ENCODE measurements at places on chromosomes 16 and 17.

GRCh38 chr17:58985367-58985766, 121.3 kb downstream of the TRIM37 start:
- no peak for DNase-seq

GRCh38 chr17:81537856-81538555, 9.8 kb downstream of the FSCN2 start:
- no peak for DNase-seq

DNA sequence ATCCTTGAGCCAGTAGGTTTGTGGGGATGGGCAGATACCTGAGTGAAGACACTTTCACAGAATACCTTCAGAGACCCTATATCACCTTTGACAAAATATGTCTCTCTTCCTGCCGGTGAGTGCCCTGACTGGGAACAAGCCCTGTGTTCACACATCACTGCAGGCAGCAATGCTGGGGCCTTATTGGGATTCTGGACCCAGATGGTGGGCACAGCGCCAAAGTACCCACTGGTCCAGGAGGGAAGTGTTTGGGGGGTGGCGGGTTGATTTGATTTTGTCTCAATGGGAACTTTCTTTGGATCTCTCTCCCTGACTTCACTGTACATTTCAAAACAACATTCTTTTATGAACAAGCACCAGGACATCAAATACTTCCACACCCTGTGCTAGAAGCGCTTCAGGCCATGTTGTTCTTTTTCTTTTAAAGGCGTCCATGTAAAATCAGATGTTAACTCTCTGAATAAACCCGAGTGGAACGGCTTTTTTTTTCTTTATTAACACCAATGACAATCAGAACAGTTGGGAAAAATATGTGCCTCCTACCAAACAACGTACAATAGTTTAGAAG, 62.4 kb upstream of the AKTIP start:
- DNase-seq, result no peak

DNA sequence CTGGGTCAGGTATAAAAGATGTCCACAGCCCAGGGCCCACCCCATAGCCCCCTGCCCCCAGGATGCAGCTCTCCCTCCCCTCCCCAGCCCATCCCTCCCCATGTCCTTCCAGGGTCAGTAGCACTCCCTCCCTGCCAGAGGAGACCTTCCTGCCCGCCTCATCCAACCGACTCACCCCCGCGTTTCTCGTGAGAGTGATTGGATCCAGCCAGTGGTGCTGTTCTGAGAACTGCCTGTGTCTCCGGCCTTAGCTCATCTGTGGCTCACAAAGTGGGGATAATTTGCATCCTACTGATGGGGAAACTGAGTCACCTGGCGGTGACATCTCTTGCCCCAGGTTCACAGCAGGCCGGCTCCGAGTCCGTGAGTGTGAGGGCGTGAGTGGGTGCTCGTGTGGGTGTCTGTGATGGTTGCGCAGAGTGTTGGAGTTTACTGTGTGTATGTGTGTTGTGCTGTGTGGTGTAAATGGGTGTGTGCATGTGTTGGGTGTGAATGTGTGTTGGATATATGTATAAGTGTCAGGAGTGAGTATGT, 90.7 kb upstream of the GSE1 start:
- no peak for DNase-seq

GRCh38 chr17:38748149-38748891, at the start of gene PCGF2:
Gene PCGF2 (minus strand): TSS chr17:38748336. CDS start chr17:38740402, 7,934 bp downstream.
- DNase-seq, result no peak

DNA sequence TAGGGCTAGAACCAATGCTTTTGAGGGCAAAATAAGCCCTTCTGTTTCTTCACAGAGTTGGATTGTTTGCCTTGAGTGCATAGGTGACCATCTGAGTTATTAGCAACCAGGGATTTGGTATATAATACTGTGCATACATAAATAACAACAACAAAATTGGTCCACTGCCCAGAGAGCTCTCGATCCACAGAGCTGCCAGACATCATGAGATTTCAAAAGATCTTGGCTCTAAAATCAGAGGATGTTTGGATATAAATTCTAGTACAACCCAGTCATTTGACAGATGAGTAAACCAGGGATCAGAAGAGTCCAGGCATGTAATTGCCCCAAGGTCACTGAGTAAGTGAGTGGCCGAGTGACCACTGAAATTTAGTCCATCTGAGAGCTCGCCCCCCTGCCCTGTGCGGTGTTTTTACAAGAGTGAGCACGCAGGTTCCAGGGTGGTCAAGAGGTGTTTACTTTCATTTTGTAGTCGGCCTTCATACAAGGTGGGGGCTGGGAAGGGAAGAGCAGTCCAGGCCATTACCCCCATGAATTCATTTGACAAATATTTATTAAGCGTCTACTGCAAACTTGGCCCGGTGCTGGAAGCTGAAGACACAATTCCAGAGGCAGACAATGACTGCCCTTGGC, 1.8 kb upstream of the MT2A start:
- DNase-seq, result no peak

DNA sequence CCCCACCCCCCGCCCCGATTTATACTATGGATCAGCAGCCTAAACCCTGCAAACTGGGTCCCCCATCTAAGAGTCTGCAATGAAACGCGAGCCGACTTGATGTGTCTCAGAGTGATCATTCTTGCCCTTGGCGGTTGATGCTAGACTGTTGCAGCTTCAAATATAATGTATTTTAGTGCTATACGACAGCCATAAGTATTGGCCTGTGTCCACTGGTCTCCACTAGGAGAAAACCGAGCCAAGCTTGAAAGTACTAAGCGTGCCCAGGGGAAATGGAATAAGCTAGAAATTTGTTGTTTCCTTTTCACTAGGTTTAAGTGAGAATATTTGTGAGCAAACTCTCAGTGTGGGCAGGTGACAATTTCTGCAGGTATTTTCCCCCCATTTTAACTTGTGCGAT, 711.2 kb downstream of the MAF start:
- no peak for DNase-seq

- DNase-seq, result no peak
Measured at GRCh38 chr17:43540821-43541674, 5.1 kb downstream of the ETV4 start.

DNA sequence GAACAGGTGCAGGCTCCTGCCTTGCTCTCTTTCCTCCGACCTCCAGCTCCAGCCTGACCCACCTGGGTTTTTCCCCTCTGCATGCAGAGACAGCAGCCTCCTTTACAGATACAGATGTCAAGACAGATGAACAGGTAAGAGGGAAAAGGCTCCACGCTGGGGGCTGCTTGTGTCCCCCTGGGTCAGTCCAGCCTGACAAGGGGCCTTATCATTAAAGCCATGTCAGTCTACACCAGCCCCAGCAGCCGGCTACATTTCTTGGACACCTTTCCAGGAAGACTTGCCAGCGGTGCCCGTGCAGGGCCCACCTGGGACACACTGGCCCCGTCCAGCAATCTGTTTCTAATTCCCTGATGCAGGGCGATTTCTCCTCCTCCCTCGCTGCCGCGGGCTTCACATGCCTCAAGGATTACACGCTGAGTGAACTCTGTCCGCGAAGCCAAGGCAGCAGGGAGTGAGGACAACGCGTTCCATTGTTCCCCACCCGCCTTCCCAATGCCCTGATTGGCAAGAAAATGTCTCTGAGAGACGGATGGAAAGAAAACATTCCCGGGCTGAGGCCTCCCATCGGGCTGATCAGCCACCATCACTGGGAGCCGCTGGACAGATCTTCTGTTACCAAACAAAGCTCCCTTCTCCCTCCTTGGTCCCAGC, 184.7 kb downstream of the C16orf95 start:
- DNase-seq, result no peak

GRCh38 chr17:72053036-72053435, 67.8 kb upstream of the SOX9 start:
- DNase-seq, result no peak

DNA sequence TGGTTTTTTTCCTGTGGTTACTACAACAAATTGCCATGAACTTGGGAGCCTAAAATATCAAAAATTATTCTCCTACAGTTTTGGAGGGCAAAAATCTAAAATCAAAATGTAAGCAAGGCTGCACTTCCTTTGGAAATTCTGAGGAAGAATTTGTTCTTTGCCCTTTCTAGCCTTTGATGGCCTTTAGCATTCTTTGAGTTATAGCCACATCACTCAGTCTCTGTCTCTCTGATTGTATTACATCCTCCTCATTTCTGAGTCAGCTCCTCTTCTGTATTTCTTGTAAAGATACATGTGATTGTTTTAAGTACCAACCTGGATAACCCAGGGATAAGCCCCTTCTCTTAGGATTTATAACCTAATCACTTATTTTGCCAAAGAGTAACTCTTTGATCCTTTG, 282.0 kb downstream of the BCAS3 start:
- no peak for DNase-seq

DNA sequence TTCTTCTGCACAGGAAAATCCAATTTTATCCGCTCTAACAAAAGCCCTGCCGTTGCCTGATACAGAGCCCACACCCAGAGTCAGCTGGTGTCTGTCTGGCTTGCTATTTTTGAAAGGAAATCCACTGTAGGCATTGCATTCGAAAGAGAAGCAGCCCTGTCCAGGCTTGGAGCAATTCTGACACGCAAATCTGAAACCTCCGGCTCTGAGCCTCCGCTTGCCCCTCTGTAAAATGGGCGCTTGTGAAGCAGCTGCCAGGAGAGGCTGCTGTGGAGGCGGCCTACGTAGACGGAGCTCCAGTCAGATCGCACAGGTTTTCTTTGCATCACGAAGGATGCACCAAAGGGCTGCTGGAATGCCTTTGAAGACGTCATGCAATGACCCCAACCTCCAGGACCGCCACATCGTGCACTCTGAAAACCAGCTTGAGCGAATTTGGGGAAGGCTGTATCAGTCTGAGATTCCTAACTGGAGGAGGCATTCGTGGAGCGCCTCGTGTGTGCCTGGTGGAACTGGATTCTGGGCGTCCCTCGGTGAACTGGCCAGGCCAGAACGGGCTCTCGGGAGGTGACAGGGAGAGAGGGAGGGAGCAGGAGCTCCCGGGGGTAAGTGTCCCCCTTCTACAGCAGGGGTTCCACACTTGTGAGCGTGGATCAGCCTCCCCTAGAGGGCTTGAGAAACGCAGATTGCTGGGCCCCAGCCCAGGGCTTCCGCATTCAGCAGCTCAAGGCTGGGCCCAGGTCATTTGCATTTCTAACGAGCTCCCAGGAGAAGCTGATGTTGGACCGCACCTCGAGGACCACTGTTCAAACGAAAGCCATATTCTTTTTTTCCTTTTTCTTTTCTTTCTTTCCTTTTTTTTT, 215.5 kb downstream of the MRTFB start:
- DNase-seq, result no peak

GRCh38 chr17:27207073-27207513, 86.8 kb upstream of the WSB1 start:
- no peak for DNase-seq

GRCh38 chr16:70512456-70512855, 10.9 kb downstream of the COG4 start:
- no peak for DNase-seq

DNA sequence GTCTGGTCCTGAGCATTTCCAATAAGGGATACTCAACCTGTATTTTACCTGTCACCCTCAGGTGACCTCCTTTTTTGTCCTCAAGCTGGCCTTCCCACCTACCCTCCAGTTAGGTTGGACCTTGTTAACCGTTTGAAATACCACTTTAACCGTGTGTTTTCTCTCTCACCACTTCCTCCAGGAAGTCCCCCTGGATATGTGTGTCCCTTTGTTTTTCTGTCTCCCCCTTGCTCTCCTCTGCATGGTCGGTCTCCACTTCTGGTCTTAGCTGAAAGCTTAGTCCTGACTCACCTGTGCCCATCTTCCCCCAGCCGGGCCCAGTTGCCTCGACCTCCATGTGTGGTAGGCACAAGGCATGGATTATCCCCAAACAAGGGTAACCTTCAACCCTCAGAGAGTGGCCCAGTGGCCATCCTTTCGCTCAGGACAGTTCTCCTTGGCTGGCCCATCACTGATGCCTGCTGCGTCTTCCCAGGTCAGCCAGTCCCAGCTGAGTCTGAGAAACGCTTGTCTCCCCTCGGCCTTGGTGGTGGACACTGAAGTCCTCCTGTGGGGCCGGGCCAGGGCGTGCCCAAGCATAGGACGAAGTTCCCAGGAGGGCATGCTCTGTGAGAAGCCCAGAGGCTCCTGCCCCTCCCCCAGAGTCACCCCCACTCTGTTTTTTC, 20.0 kb downstream of the LASP1 start:
- no peak for DNase-seq

DNA sequence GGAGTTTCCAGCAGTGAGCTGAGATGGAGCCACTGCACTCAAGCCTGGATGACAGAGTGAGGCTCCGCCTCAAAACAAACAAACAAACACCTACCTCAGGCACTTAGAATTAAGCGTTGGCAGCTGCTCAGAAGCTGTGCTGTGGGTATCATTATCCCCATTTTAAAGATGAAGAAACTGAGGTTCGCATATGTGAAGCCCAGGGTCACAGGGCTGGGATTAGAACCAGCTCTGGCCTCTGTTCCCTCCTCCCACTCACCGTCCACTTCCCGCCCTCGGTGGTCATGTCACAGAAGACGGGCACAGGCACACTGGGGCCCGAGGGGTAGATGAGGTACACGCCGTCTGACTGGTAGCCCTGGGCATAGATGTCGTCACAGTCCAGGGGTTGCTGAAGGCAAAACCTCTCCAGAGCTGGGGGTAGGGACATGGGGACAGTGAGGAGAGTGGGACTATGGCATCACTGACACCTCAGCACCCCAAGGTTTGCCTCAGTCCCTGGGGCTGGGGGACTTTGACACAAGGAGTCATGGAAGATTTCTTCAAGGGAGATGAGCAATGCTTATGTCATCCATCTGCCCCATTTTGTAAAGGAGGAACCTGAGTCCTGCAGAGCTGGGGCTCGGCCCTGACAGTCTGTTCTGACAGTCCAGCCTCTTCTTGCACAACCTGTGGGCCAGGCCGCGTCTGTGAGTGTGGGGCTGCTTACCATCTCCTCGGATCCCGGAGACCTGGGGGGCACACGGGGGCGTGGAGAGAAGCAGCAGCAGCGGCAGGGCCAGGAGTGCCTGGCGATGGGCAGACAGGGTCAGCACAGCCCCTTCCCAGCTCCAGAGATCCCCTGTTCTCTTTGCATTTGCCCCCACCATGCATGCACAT, 700 bp downstream of the MFAP4 start:
- no peak for DNase-seq

- no peak for DNase-seq
Measured at GRCh38 chr17:43517615-43518386, 28.3 kb downstream of the ETV4 start.

GRCh38 chr17:48631693-48632578, 5.8 kb upstream of the HOXB9 start:
- no peak for DNase-seq

DNA sequence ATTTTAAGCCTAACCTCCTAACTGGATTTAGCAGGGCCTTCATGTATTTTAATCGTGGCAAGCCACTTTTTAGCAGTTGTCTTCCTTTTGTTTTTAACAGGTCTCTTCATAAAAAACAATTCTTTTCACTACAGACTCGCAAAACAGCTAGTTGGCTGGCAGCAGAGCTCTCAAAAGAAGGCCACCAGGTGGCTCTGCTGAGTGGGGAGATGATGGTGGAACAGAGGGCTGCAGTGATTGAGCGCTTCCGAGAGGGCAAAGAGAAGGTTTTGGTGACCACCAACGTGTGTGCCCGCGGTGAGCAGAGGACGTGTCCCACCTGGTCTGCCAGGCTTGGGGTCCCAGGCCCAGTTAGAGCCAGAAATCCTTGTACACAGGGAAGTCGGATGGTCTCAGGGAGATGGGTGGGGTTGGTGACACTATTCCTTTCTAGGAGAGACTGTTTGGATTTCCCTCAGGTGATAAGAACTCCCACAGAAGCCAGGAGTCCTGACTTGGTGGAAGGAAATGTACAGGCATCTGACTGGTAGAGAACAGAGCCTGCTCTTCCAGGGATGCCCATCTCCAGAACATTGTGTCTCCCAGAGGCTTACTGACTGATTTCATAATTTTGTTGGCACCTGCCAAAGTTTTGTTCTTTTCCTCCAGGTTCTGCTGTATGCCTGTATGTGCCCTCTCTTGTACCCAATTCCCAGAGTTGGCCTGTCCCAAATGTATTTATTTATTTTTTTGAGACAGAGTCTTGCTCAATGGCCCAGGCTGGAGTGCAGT, 14.9 kb upstream of the DDX19A start:
- no peak for DNase-seq

GRCh38 chr17:64491994-64492393, 4.9 kb downstream of the POLG2 start:
- no peak for DNase-seq
